Astrocyte (in vitro differentiated cells and primary cell): ENCODE measurements at places on chromosomes 7 and 10. TPM values are rescaled to one million over a fixed set of nuclear protein-coding genes. Genes with fewer than 3 reads are reported as not detected.

DNA sequence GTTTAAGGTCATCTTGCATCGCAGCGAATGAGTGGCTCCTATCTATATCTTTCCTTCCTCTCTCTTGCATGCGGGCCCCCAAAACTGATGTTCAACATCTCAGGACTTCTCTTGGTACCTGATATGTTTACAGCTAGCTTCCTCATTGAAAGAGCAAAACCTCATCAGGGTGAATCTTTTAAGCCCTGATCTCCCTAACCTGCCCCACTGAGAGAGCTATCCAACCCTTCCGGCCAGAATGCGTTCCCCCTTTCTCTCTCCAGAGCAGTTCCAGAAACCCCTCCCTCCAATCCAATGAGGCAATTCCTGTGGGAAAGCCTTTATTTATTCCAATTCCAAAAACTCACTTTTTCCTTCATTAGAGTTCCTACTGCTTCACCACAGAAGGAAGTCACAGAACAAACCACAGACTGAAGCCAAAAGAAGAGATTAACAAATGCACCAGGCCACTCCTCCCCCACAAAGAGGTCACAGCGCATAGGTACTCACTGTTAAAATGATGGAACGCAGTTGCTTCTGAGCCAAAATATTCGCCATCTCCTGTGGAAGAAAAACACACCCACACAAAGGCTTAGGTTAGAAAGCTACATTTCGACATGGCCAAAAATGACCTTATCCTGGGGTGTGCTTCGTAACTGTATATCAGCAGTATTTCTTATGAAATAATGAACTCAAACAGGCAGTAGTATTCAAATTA, 232.4 kb downstream of the ELMO1 start:
- DNase-seq = peak; percentile 41

GRCh38 chr7:43758822-43759683, 573 bp downstream of the BLVRA start:
- peak; percentile 35 for DNase-seq

- DNase-seq = peak; percentile 44
These were observed 42.1 kb downstream of the FAM53B start for GRCh38 chr10:124701881-124702656.

HNRNPF gene
- total RNA-seq = 143 and 151 TPM in 2 replicates
